Bone marrow (tissue), 2 donors: ENCODE measurements at places on chromosomes 1 and 21.

DNA sequence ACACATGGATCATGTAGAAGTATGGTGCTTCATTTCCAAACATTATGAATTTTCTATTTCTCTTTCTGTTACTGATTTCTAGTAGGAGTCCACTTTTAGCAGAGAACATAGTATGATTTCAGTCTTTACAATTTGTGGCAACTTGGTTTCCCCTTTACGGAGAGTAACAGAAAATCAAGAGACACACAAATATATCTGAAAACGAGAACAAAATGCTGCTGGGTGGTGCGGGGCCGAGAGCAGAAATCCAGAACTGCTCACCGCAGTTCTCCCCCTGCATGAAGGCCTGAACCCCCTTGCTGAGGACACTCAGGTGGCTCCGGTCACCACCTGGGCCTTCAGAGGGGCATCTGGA lies 94.5 kb upstream of the FMN2 start:
- no peak for DNase-seq

DNA sequence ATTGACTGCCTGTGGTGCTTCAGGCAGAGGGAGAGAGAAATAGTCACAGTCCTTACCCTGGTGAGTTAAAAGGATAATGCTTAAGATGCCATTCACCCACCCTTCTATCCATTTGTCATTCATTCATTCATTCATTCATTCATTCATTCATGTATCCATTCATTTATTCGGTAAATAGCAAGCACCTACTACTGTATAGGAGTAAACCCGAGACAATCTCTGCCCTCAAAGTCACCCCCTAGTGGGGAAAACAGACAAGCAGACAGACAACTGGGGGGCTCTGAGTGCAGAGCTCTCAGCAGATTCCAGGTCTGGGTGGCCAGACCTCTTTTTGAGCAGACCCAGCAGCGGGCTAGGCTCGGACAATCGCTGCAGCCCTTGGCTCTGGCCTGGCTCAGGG lies 14.1 kb upstream of the ACTL8 start:
- no peak for DNase-seq

DNA sequence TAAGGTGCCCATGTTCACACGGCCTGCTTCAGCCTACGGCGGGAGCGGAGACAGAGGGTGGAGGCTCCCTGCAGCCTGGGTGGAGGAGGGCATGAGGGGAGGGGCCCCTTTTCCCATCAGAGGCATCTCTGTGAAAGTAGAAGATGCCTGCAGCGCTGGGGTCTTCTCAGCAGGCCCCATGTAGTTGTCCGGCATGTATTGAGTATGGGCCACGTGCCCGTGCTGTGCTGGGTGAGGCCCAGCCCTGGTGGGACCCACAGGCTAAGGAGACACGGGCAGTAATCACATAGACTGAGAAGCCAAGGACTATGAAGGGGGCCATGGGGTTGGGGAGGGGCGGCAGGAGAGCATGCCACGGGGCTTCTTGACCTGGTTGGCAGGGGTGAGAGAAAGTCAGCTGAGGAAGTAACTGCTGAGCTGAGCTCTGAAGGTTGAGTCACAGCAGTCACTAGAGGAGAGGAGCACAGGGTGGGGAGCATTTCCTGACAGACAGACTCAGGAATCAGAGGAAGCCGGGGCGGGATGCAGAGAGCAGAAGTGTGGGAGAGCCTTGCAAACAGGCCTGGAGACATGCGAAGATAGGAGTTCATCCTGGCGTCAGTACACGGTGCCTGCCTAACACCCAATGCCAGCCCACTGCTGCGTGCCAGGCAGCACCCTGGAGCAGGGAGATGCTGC lies 21.6 kb downstream of the PSEN2 start:
- DNase-seq = no peak

GRCh38 chr1:185741551-185741950 lies 7.4 kb downstream of the HMCN1 start:
- no peak for DNase-seq

GRCh38 chr1:53315456-53316423 lies 12.1 kb downstream of the LRP8 start:
- no peak for DNase-seq

- DNase-seq = no peak
Observed at GRCh38 chr21:20451046-20451445, 547.2 kb upstream of the NCAM2 start.

GRCh38 chr1:55904541-55904940 lies 674.8 kb downstream of the PLPP3 start:
- DNase-seq = no peak

DNA sequence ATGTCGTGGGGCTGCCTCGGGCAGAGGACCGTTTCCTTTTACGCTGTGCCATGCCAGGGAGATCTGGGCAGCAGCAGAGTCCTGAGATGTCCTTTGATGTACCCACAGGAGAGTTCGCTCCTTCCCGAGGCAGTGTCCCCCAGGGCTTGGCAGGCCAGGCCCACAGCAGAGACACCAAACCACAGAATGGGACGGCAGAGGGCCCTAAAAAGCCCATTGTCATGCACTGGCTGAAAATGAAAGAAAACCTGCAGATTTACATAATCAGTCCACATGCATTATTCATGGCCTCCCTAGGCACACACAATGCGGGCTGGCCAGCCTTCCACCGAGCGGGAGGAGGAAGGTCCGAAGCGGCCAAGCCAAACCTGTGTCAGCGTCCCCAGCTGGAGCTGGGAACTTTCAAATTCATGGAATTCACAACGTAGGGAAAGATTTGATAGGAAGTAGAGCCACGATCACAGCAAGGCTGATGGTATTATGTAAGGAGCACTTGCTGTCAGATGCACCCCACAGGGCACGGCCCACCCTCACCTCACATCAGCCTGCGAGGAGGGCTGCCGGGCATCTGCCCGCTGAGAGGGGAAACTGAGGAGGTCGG lies 25.3 kb upstream of the EFHD2 start:
- no peak for DNase-seq

- no peak for DNase-seq
Observed at GRCh38 chr1:89822109-89822962, 1.5 kb downstream of the LRRC8D start.

DNA sequence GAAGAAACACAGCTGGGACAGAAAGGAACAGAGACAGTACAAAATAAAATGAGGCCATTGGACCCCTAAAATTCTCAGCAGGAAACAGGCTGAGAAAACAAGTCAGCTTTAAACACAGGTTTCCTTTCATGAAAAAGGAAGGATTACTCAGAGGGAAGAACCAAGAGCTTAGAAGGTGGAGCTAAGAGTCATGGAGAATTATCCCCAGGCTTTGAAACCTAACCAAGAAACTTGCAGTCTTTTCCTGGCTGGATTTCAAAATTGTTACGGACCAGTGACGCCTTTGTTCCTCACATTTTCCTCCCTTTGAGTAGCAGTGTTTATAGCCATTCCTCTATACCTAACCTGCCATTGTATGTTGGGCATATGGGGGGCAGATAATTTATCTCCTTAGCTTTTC lies 8.8 kb downstream of the HMGB4 start:
- no peak for DNase-seq

DNA sequence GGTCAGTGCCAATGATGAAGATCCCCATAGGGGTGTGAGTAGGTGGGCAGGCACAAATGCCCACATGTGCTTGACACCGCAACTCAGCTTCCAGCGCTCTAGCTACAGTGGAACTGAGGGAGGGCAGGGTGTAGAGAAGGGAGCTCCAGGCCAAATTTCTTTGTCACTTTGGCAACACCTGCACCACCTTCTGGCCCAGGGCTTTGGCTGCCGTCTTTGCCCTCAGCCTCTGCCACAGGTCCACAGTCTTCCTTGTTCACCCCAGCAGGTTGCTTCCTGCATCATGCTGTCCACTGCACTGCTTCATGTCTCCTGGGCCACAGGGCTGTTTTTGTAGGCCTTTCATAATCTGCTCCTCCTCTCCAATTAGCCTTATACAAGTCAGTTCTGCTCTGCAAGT lies 20.4 kb upstream of the FMOD start:
- DNase-seq = no peak

DNA sequence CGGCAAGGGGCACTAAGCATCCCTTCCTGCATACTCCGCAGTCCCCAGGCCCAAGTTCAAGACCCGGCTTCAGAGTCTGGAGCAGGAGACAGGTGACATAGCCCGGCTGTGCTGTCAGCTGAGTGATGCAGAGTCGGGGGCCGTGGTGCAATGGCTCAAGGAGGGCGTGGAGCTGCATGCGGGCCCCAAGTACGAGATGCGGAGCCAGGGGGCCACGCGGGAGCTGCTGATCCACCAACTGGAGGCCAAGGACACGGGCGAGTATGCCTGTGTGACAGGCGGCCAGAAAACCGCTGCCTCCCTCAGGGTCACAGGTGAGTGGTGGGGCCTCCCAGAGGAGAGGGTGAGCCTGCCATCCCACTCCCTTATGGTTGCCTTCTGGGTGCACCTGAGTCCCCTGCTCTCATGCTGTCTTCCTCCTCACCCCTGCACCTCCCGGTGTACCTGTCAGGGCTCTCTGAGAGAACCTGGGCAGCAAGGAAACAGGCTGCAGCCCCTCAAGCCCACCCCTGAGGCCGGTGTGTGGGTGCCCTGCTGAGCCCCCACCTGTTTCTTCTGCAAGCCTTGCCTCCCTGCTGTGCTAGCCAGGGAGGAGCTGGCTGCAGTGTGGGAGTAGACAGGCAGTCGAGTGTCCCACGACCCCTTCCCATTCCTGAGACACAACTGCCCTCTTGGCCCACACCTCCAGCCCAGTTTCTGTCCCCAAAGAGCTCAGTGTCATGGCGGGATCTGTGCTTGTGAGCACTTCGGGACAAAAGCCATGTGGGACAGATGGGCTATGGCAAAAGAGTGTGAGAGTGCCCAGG lies 99.2 kb downstream of the TRIM11 start:
- DNase-seq = no peak

GRCh38 chr1:202680586-202681352 lies 29.5 kb downstream of the SYT2 start:
- DNase-seq = no peak

GRCh38 chr1:4724695-4725250 lies 70.4 kb downstream of the AJAP1 start:
- no peak for DNase-seq
